Tongue (tissue), 3 donors: ENCODE measurements at places on chromosomes 11 and 22. TPM values are rescaled to one million over a fixed set of nuclear protein-coding genes. Genes with fewer than 3 reads are reported as not detected.

The MYO7A gene
- total RNA-seq = 3.9 TPM

The MMP12 gene
- not detected for total RNA-seq

The GAL3ST1 gene
- 5.3 TPM for total RNA-seq

The C11orf87 gene
- total RNA-seq = not detected

The SYNGR1 gene
- 20.0 TPM for total RNA-seq

The ZBED4 gene
- 11.4 TPM for total RNA-seq

The ABTB2 gene
- total RNA-seq = 19.9 TPM

The WT1 gene
- total RNA-seq = not detected

The OR8D1 gene
- total RNA-seq = 0.10 TPM

The WBP2NL gene
- 2.8 TPM for total RNA-seq

The TRIM64C gene
- not detected for total RNA-seq

The MUC5B gene
- 159 TPM for total RNA-seq

The RASSF10 gene
- total RNA-seq = 4.8 TPM

The SIAE gene
- total RNA-seq = 7.2 TPM

The KIF18A gene
- 12.9 TPM for total RNA-seq

The GLYATL2 gene
- total RNA-seq = 1.2 TPM

The CCDC15 gene
- total RNA-seq = 7.4 TPM

The DUSP8 gene
- total RNA-seq = 4.5 TPM

The TSGA10IP gene
- total RNA-seq = not detected

The TMPRSS6 gene
- total RNA-seq = not detected

The ZNF280A gene
- total RNA-seq = not detected
